ENCODE measurements at places on chromosomes 16 and 17. TPM values are rescaled to one million over a fixed set of nuclear protein-coding genes. Genes with fewer than 3 reads are reported as not detected.

GRCh38 chr17:60311936-60312335, 80.0 kb downstream of the USP32 start:
- H3K36me3 ChIP-seq = peaks cover 4% of the 10 kb centered on the region
- no peak overlapping the region for H3K27ac ChIP-seq
- H3K27me3 ChIP-seq = no peaks in the 10 kb centered on the region
- H3K4me1 ChIP-seq = peaks cover 11% of the 10 kb centered on the region

The LGALS9 gene
- 44.8 TPM for total RNA-seq

The GFAP gene
- not detected for total RNA-seq

The LPCAT2 gene
- total RNA-seq = 2.0 TPM

The C17orf113 gene
- total RNA-seq = 1.3 TPM

The RAB37 gene
- total RNA-seq = 18.1 TPM

- DNase-seq = no peak
- peaks cover 8% of the 10 kb centered on the region for H3K4me1 ChIP-seq
These were observed 13.5 kb downstream of the CDIPT start for GRCh38 chr16:29849505-29849904.
